K562 (cell line): ENCODE measurements at places on chromosomes 12 and 14. TPM values are rescaled to one million over a fixed set of nuclear protein-coding genes. Genes with fewer than 3 reads are reported as not detected.
A peak's percentile ranks its signal among the peaks of the same experiment; 100 is the strongest.

RDH5 gene
- total RNA-seq, result 1.0 and 1.5 TPM in 2 replicates

OR11H7 gene
- not detected in 2 replicates for total RNA-seq

AMHR2 gene
- total RNA-seq, result 13.5 and 15.0 TPM in 2 replicates

A2ML1 gene
- total RNA-seq, result 0.40 TPM in 1 of 2 replicates, not detected in the other

GLIPR1L2 gene
- total RNA-seq, result not detected in 2 replicates

PTGER2 gene
- not detected in 2 replicates for total RNA-seq

OR4E2 gene
- total RNA-seq, result not detected in 2 replicates

KRT74 gene
- not detected in 2 replicates for total RNA-seq

GRCh38 chr12:61385771-61386170, 874.4 kb upstream of the USP15 start:
- DNase-seq, result no peak

DNA sequence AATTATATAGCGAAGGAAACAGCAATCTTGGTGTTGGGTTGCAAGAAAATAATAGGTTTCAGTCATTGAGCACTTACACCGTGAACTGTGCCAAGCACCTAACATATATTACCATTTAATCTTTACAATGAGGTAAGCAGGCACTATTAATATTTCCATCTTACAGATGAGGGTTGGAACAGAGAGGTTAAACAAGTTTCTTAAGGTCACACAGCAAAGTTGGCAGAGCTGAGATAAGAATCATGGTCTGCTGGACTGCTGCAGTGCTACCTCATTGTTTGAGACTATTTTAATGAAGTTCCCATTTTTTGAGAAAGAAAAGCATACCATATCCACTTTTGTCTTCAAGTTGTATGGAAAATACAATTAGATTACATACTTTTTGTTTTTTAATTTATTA, 1.7 kb downstream of the ERG28 start:
- no peak for DNase-seq

- no peak for DNase-seq
Measured at GRCh38 chr12:49567302-49567610, 686 bp downstream of the MCRS1 start.

DNA sequence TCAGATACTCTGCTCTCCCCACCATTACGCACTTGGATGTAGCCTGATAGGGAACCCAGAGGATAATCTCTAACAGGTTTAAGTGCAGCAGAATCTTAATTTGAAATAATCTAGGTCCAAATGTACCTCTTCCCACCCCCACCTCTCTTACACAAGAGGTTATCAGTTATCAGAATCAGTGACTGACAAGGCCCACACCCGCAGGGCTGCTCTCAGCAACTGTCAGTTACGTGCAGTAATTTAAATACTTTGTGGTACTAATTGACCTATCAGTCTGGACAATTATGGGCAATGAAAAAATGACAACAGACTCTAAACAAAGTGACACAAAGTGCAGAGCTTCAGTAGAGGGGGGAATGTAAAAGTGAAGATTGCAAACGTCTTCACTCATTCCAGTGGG, 74.0 kb downstream of the CLIP1 start:
- DNase-seq, result no peak

DNA sequence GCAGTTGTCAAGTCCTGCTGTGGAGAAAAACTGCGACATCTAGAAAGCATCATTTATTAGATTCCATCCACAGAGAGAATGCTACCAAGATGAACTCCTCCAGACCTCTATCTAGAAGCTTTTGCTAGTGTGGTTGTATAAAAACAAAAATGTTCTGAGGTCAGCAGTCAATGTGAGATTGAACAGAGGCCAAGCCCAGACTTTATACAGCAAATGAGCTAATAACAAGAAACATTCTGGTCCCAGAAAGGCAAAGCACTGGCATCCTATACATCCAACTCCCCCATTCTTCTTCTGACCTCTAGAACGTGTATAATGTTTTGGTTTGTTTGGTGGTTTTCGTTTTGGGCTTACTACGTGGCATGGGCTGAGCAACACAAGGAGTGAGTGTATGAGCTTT, 26.7 kb upstream of the RIN3 start:
- no peak for DNase-seq

- DNase-seq, result no peak
Measured at GRCh38 chr12:724194-724855, 28.1 kb upstream of the WNK1 start.

DNA sequence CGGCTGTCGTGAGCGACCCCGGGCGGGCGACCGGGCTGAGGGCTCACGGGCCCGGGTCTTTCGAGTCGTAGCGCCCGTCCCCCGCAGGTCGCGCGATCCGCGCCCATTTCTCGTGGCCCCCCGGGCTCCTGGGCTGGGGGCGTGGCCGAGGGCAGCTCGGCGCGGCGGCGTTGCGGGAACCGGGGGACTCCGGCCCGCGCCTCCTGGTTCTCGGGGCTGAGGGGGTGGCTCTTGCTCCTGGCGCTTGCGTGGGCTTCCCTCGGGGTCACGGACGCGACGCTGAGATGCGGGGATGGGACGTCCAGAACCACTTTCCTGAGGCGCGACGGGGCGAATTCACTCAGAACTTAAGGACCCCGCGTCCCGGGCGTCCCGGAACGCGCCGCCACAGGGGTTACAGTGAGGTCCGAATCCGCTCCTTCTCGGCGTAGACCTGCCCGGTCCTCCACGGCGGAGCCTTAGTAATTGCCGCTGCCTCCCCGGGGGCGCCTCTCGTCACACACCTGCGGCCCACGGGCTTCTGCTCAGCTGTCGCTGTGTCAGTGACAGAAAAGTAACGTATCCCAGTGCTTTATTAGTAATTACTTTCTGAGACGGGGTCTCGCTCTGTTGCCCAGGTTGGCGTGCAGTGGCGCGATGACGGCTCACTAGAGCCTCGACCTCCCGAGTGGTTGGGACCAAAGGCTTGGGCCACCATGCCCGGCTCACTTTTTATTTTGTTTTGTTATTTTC, 606 bp downstream of the EP400 start:
- DNase-seq, result peak; percentile 79

- DNase-seq, result no peak
Measured at GRCh38 chr14:61754627-61755381, 7.4 kb upstream of the SNAPC1 start.

GRCh38 chr12:84412226-84412625, 500.4 kb downstream of the SLC6A15 start:
- no peak for DNase-seq

DNA sequence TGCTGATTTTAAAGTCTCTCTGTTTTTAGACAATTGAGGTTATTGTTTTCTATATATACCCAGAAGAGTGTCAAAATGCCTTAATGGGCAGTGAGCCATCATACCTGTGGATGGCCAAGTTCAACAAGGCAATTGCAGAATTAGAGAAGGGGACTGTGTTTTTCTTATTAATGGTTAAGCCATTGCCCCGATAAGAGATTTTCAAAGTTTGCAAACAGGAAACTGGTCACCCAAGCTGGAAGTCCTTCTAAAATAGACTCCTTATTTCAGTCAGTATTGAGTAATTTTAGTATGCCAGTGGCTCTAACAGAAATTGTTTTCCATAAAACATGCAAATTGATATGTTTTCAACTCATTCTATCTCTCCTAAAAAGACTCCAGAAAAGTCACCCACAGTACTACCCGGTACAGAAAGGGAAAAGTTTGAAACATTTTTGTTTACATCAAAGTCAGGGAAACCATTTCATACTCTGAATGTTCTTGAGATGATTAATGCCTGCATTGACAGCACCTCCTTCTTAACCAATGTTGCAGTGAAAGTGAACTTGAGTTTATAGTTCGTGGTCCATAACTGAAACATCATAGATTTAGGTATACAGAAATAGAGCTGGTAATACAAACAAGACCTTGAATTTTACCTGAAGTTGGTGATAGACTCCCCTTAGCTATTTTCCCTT, 191.1 kb downstream of the TMX1 start:
- no peak for DNase-seq

DNA sequence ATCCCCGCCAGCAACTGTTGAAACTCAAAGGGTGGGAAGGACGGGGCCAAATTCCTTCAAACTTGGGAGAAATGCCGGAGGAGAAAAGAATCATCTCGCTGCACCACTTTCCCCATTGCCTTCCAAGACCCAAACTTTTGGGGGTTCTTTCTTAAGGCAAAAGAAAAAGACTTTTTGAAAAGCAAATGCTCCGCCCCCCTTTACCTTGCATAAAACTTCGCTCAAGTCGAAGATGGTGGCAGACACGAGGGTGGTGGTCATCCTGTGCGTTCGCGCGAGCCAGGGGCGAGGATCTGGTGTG, 239 bp downstream of the ZFP36L1 start:
- DNase-seq, result no peak

GRCh38 chr12:75959060-75959459, 72.5 kb downstream of the PHLDA1 start:
- no peak for DNase-seq

DNA sequence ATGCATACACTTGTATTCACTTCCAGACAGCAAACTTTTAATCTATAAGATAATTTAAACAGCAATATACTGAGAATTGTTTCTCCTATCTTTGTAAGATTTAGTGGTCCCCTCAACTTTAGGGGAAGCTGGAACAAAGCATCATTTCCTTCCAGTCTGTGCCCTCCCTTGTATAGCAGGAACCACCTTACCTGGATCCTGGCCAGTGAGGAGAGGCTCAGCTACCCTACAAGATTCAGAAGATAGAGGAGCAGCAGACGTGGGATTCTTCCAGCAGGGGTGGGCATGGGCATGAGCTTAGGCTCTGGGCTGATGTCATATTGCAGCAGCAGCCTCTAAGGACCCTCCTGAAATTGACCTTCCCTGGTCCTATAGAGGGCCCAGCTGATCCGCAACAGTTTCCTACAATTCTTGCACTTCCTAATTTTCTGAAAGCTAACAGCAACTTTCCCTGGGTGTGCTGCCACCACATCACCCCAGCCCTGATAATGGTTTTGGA, 21.3 kb downstream of the MOK start:
- no peak for DNase-seq

DNA sequence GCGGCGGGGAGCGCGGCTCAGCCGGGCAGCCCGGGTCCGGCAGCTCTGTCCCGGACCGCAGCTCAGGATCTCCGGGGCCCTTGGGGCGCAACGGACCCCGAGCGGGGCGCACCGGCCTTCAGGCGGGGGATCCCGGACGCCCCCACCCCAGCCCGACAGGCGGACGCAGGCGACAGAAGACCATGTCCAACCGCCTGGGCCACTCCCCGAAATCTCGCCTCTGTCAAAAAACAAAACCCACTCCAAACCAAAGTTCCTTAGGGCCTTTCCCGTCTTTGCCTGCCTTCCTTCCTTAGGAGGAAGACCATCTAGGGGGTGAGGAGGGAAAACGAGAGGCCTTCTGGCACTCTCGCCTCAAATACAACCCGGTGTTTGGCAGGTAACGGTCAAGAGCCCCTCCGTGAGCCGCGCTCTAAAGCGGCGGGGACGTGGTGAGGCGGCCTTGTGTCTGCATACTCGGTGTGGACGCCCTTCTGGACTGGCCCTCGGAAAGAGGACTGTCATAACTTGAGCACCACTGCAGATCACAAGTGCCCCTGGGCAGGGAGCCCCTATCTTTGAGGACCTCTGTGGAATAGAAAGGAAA, 604 bp downstream of the HCFC2 start:
- peak; percentile 35 for DNase-seq
